ENCODE measurements at places on chromosomes 11 and 22. TPM values are rescaled to one million over a fixed set of nuclear protein-coding genes. Genes with fewer than 3 reads are reported as not detected.

Gene GPHA2
- total RNA-seq = not detected

Gene EFEMP2
- total RNA-seq = 81.9 TPM

Gene SLC43A1
- total RNA-seq = 15.9 TPM

Gene OR51Q1
- not detected for total RNA-seq

Gene ME3
- 37.1 TPM for total RNA-seq

Gene UBQLN3
- not detected for total RNA-seq

Gene SYT13
- total RNA-seq = 0.05 TPM

Gene APLNR
- total RNA-seq = 0.10 TPM

Gene ALG12
- total RNA-seq = 14.5 TPM

Gene UPK3A
- total RNA-seq = not detected

Gene ALKBH3
- total RNA-seq = 31.2 TPM

Gene APOBEC3C
- 17.8 TPM for total RNA-seq

Gene OR8H1
- total RNA-seq = not detected

Gene DAGLA
- 5.1 TPM for total RNA-seq

Gene SCGB1D2
- total RNA-seq = not detected

Gene KLHL35
- 4.7 TPM for total RNA-seq

Gene DGKZ
- 105 TPM for total RNA-seq

Gene LARGE2
- not detected for total RNA-seq

Gene FAM180B
- total RNA-seq = not detected

Gene CABP7
- total RNA-seq = not detected

Gene KDM4E
- not detected for total RNA-seq

Gene CLDN5
- total RNA-seq = 1,795 TPM

Gene FOLR2
- total RNA-seq = not detected

Gene C22orf42
- total RNA-seq = not detected

Gene TRIM29
- not detected for total RNA-seq

Gene FGF19
- not detected for total RNA-seq

Gene INS
- not detected for total RNA-seq

Gene TRMT2A
- total RNA-seq = 63.2 TPM

Gene SYCE3
- 2.6 TPM for total RNA-seq

Gene TYR
- not detected for total RNA-seq

Gene OR2AT4
- total RNA-seq = not detected
